ENCODE measurements at places on chromosomes 2 and 18.

- DNase-seq, result no peak
Measured at GRCh38 chr18:24369426-24369825, 28.2 kb downstream of the OSBPL1A start.

GRCh38 chr2:19299032-19299431, 59.4 kb downstream of the OSR1 start:
- DNase-seq, result no peak

DNA sequence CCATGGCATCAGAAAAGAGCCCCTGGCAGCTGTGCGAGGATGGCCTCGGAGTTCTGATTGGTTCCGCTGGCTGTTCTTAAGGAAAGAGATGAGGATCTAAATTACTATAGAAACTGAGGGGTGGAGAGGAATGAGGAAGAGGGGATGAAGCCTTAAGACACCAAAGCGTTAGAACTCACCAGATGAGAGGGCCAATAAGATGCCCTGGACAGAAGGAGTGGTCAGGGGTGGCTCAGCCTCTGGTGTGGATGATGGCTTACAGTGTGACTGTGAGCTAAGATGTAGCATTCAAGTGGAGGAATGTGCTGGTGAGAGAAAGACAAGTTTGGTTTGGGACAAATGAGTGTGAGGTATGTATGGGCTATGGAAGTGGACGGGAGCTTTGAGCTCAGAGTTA, 97.8 kb downstream of the ZFP36L2 start:
- DNase-seq, result no peak

DNA sequence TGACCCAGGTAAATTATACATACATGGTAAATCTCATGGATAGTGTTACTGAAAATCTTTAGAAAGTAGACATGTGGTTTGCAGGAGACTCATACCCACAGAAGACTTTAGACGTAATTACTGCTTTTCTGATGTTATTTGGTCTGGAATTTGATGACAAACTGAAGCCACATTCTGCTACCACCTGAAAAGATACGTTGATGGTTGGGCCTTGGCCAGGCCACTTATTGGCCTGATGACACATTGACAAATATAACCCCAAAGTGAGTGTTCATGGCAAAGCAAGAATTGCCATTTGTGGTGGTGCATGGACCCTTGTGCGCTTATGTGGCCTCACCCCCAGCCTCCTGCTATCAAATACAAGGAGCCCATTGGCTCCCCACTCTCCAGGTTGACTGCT, 155.6 kb downstream of the METTL4 start:
- DNase-seq, result no peak

- DNase-seq, result no peak
Measured at GRCh38 chr2:12606472-12607000, 110.2 kb upstream of the TRIB2 start.

- DNase-seq, result no peak
Measured at GRCh38 chr2:109532728-109533076, 81.1 kb downstream of the SEPTIN10 start.

DNA sequence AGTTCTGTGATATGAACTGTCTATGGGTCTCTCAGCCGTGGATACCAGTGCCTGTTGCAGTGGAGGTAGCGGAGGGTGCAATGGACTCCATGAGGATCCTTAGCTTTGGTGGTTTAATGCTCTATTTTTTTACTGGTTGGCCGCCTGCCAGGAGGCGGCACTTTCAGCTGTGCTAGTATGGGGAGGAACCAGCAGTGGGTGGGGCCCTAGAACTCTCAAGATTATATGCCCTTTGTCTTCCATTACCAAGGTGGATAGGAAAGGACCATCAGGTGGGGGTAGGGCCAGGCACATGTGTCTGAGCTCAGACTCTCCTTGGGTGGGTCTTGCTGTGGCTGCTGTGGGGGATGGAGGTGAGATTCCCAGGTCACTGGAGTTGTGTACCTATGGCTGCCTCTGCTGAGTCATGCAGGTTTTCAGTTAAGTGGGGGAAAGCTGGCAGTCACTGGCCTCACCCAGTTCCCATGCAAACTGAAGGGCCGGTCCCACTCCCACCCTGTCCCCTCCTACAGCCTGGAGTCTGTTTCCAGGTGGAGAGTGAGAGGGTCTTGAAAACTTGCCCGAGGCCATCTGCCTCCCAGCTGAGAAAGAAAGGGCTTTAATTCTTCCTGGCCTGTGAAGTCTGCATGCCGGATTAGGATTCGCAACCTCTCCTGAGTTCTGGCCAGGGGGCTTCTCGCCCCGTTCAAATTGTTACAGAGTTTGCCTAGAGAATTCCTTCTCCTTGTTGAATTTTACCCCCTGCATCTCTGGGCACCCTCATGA, 14.5 kb downstream of the KCNS3 start:
- peak; percentile 37 for DNase-seq

DNA sequence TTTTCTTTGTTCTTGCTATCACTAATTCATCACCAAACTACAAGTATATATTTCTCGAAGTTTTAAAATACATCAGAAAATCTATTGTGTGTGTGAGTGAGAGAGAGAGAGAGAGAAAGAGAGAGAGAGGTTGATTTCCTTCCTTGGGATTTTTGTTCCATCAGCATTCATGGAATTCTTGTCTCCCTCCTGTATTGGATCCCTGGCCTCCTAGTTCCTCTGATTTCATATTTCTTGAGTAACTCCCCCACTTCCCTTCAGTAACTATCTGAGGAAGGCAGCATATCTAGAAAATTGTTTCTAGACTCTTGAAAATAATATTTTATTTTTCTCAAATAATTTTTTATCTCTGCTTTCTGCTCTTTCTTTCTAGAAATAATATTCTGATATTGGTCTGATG, 13.3 kb upstream of the ACTR2 start:
- no peak for DNase-seq

DNA sequence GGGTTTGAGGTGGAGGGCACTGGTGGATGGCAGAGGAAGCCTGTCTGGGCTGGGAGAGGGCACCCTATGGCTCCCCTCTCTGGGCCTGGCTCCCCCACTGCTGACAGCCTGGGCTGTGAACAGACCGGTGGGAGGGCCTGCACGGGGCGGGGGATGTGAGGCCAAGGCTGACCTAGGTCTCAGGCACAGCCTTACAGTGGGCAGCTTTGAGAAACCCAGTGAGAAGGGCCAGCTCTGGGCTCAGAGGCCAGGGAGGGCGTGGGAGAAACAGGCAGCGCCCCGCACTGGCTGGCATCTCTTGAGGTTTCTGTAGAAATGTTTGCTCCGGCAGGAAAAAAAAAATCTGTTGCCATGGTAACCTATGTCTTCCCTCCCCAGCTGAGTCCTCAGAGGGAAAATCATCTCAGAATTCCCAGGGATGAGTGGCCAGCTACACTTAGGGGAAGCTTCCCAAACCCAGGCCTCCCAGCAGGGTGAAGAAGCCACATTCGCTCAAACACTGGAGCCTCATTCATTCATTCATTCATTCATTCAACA, 71.7 kb upstream of the TAF1B start:
- DNase-seq, result no peak

- DNase-seq, result no peak
Measured at GRCh38 chr2:127012215-127012614, 94.7 kb downstream of the BIN1 start.

GRCh38 chr2:147450661-147451510, 393.9 kb upstream of the ACVR2A start:
- DNase-seq, result no peak

DNA sequence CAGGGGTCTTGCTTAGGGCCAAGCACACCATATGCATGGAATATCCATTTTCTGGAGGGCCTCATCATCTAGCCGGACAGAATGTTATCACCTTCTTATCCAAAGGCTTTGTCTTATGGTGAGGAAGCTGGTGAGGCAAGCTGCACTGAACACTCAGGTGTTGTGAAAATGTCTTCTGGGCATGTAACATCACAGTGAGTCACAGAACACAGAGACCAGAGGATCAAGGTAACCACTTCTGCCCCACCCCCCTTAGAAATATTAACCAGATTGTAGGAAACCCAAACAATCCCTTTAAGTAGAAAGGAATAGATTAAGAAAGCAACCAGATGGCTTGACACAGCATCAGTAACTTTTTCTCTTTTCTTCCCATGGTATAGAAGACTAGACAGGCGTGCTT, 51.1 kb downstream of the MYO5B start:
- no peak for DNase-seq

GRCh38 chr2:2739231-2739795, 408.2 kb upstream of the MYT1L start:
- no peak for DNase-seq

- DNase-seq, result peak; percentile 39
Measured at GRCh38 chr2:237673130-237674001, 46.0 kb downstream of the LRRFIP1 start.

DNA sequence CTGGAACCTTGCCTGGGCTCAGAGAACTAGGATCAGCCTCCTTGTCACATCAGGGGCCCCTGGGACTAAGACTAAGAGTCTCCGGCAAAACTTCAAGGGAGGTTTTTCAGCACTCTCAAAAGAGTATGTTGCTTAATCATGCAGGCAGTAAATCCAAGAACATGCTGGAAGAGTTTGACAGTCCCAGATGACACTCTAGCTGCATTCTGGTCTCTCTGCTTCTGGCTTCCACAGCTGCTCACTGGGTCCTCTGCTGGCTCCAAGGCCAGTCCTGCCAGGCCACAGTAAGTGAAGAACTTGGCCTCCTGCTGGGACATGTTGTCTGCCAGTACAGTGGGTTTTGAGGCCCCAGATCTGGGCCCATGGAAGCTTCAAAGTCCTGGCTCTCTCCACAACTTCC, 45.2 kb upstream of the IL1RL1 start:
- no peak for DNase-seq

DNA sequence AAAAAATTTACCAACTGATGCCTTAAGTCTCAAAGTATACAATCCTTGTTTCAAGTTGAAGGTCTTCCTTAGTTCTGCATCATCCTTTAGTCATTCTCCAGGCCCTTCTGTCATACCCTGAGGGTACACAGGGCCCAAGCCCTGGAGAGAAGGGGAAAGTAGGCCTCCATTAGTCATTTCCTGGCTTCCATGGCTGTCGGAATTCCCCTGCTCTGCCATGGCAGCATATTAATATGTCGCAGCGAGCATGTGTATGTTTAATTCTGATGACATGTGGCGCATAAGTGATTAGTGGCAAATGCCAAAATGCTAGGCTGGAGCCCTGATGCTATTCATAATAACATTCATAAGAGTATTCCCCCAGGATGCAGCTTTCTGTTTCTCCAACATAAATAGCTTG, 22.1 kb downstream of the GPR39 start:
- no peak for DNase-seq

GRCh38 chr2:119248311-119248710, 24.7 kb downstream of the STEAP3 start:
- DNase-seq, result no peak

- DNase-seq, result no peak
Measured at GRCh38 chr18:58788971-58789875, 75.5 kb upstream of the ZNF532 start.

DNA sequence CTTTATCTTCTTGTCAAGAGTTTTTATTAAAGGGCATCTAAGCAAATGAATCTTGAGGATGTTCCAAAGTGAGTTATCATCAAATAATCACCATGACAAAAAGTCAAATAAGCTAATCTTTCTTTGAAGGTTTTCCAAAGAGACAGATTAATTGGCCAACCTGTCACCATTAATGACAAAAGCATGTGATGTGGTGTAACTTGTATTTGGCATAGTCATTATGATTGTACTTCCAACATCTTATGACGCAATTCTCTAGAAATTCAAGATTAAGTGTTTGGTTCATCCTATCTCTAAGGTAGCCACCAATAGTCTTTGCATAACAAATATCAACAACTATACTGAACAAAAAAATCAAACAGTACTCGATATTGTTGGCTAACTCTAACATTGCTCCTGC, 28.6 kb downstream of the RBMS1 start:
- DNase-seq, result no peak

- DNase-seq, result no peak
Measured at GRCh38 chr18:56167366-56167765, 471.0 kb downstream of the TXNL1 start.

GRCh38 chr2:37911296-37911873, 13.7 kb upstream of the RMDN2 start:
- DNase-seq, result no peak
